LHCN-M2 (cell line): ENCODE measurements at places on chromosomes 6 and 20. TPM values are rescaled to one million over a fixed set of nuclear protein-coding genes. Genes with fewer than 3 reads are reported as not detected.
A peak's percentile ranks its signal among the peaks of the same experiment; 100 is the strongest.

CALHM5 gene
- 5.1 and 6.3 TPM in 2 replicates for total RNA-seq

TULP1 gene
- total RNA-seq, result not detected in 2 replicates

EEF1A2 gene
- 0.32 and 0.46 TPM in 2 replicates for total RNA-seq

C4B gene
- total RNA-seq, result 1.8 and 3.5 TPM in 2 replicates

JPH2 gene
- 24.4 and 31.8 TPM in 2 replicates for total RNA-seq

ZNF831 gene
- not detected in 2 replicates for total RNA-seq

STXBP5 gene
- 28.0 and 34.8 TPM in 2 replicates for total RNA-seq

TRIM31 gene
- total RNA-seq, result not detected in 2 replicates

DNA sequence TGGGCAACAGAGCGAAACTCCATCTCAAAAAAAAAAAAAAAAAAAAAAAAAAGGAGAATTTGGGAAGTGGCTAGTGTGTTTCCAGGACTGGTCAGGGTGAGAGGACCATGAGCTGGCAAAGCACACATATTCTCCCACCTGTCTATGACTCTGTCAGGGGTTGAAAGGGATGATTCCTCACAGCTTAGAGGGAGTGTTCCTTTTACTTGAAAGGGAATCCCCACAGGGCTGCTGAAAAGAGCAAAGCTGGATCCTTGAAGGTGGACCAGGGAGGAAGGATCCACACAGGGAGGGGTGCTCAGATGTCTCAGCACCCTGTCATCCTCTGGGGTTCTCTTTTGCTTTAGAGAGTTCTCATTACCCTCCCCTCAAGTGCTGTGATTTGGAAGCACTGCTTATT is 13.2 kb downstream of the MRAP2 start:
- DNase-seq, result no peak

GRCh38 chr6:87518453-87518852 is 45.7 kb downstream of the SLC35A1 start:
- no peak for DNase-seq

DNA sequence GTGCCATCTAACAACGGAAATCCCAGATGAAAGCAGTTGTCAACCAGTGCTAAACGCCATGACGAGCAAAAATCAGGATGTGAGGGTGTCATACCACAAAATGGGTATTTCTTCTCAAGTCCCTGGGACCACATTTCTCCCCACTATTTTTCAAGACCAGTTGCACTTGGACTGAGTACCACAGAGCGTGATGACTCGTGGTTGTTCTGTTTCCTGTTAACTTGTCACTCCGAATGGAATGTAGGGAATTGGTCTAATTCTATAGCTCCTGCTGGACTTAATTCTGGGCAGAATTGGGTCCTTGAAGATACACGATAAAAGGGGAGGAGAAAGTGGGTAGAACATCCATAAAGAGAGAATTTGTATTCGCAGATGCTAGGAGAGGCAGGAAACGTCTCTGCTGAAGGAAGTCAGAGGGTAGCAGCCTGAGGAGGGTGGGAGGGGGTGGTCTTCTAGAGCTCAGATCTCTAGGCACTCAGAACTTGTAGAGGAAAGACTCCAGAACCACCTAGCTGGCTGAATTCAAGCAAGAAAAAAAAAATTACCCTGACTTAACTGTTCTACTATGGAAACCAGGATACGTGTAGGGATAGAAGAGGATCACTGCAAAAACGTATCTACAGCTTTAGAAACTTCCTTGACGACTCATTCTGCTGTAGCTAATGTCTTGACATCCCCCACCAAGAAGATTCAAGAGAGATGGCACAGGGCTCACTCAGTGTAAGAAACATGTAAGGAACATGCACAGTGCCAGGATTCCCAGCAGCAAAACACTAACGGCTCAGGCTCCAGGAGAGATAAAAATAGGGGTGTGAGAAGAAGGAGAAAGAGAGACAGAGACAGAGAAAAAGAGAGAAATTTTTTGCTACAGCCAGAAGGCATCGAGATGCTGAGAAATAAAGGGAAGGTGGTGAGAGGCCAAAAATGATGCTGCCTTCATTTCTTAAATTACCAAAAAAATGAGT is 494.7 kb downstream of the CD83 start:
- DNase-seq, result peak; percentile 54

GRCh38 chr20:20342066-20342465 is 25.8 kb upstream of the INSM1 start:
- DNase-seq, result no peak

- no peak for DNase-seq
Measured at GRCh38 chr20:4947817-4948559, 53.3 kb downstream of the SLC23A2 start.

- no peak for DNase-seq
Measured at GRCh38 chr6:85961125-85961524, 318.4 kb upstream of the SYNCRIP start.

GRCh38 chr6:139373154-139373927 is 1.1 kb downstream of the CITED2 start:
- DNase-seq, result peak; percentile 61

- no peak for DNase-seq
Measured at GRCh38 chr20:47389867-47390347, 33.4 kb upstream of the ZMYND8 start.

DNA sequence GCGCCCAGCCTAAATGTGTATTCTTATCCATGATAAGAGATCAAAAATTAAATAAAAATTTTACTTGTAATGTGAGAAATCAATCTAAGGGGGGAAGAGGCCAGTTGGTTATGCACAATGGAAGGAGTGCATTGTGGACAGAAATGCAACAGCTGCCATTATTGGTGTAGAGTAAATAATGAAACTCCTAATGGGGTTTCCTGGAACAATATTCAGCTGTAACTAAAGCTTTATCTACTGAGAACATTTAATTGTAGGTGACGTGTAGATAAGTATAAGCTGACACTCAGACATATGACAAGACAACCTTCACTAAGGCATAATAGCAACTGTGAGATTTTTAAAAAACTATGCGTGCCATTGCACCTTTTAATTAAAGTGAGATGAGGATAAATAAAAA is 71.4 kb downstream of the CEP57L1 start:
- DNase-seq, result no peak

DNA sequence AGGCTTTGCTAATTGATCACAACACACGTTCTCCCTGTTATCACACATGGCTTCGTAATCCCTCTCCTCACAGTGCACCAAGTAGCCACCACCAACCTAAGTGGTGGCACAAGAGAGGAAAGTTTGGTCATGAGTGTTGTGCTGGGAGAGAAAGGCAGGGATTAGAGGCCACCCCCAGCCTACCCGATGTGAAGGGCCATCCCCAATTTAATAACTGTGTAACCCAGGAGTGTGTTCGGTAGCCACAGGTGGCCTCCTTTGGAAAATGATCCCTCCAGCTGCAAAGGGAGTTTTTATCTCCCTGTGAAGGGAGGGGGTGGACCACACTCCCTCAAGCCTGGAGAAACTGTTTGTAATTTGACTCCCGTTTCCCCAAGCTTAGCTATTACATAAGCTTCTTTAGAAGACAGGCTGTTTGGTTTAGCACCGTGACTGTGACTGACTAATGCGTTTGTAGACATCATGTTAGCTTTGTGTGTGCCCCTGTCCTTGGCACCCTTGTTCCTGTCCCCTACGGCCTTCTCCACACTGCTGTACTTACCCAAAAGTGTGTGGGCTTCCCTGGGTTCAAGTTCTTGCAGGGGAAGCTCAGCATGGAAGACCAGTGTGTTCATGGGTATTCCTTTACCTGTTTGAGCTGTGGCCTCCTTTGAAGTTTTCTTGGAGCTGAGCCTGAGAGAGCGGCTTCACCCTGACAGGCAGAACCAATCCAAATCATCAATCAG is 20.6 kb downstream of the PPP1R16B start:
- peak; percentile 39 for DNase-seq

DNA sequence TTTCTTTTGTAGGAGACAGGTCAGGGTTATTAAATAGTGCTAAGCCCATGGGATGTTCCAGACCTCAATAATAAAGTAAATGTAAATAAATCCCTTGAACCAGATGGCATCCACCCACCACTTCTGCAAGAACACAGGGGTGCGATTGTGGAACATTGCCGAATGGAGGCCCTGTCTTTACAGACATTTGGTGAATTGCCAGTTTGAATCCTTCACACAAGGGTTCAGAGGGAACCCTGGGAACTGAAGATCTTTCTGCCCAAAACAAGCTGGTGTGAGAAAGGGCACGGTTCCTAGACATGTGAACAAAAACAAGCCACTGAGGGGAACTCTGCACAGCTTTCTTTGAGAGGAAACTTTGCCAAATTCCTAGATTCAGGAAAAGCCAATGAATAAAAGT is 30.2 kb upstream of the RNF8 start:
- peak; percentile 17 for DNase-seq

DNA sequence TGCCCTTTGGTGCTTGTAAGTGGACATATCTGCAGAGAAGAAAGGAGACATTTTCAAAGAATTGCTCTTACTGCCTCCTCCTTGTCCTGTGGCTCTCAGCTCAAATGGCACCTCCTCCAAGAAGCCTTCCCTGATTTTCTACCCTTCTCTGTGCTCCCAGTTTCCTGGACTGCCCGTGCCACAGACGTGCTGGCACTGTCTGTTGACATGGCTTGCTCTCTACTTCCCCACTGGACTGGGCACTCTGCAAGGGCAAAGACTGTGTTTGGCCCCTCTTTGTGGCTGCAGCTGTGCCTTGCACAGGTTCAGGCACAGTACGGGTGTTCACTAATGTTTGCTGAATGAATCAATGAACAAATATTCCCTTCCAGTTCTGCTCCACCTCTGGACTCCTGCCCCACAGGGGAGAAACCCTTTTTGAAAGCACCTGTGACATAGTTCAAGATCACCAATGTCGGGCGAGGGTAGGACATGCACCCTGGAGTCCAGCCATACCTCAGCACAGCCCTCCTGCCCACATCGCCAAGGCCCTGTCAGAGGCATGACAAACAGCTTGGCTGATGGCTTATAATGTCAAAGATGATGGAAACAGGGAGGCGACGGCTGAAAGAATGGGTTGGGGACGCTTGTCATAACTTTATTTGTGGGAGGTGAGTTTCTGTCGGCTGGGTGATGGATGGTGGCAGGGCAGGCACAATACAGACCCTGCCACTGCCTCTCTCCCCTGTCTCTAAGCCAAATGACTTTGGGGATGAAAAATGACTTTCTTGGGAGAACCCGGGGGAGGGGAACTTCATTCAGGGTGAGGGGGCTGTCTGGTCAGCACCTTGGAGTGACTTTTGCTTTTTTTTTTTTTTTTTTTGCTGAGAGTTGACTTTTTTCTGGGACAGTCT is 15.6 kb upstream of the CTNNBL1 start:
- DNase-seq, result no peak

DNA sequence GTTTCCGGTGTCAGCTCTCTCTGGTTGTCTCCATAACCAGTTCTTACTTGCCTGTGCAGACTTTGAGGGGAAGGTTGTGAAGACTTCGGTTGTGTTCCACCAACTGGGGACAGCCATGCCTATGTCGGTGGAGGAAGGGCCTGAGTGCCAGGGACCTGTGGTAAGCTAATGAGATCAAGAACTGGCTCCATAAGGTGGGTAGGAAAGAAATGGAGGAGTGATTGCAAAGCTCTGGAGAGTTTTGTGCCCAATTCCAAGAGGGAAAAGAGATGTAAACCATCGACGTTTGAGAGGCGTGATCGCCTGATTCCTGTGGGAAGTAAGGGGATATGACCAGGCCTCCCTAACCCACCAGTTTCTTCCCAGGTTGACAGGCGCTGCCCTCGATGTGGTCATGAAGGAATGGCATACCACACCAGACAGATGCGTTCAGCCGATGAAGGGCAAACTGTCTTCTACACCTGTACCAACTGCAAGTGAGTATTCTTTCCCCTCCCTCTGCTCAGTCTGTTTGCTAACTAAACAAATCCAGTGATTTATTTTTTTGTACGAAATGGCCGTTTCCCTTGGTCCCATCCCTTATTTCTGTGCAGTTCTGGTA is 893 bp downstream of the POLR1H start:
- DNase-seq, result peak; percentile 50

DNA sequence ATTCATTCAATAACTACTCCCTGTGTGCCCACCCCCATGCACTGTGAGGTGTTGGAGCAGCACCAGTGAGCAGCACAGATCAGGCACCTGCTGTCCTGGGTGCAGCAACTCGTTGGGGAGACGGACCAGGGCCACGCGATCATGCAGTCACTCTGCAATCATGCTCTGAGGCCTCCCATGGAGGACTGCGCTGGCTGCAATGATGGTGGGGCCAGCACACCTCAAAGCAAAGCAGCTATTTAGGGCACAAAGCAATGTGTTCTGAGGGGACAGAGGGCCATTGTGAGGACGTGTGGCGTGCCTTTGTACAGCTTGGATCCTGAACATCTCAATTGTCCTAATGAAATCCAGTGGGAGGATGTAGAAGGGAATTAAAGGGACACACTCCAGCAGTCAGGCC is 41.0 kb upstream of the MPC1 start:
- no peak for DNase-seq

DNA sequence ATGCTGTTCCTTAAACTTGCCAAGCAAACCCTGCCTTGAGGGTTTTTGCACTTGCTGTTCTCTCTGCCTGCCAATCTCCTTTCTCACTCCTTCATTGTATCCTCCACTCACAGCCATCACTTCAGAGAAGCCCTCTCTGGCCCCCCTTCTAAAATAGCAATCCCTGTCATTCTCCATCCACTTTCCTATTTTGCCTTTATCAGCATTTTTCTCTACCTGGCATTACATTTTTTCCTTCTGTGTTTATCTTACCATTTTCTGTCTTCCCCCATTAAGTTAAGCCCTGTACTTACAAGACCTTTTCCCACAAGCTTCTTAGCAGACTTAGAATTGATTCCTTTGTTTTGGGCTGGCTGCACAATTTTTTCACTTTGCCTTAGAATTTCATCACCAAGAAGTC is 26.6 kb upstream of the TNFRSF21 start:
- no peak for DNase-seq

- DNase-seq, result peak; percentile 98
Measured at GRCh38 chr6:148509800-148510581, 167.4 kb downstream of the SASH1 start.

GRCh38 chr20:48635791-48636267 is 192.0 kb downstream of the PREX1 start:
- DNase-seq, result peak; percentile 45

- no peak for DNase-seq
Measured at GRCh38 chr20:59007665-59008511, 834 bp upstream of the CTSZ start.

- no peak for DNase-seq
Measured at GRCh38 chr6:82597201-82597600, 233.6 kb downstream of the TPBG start.

DNA sequence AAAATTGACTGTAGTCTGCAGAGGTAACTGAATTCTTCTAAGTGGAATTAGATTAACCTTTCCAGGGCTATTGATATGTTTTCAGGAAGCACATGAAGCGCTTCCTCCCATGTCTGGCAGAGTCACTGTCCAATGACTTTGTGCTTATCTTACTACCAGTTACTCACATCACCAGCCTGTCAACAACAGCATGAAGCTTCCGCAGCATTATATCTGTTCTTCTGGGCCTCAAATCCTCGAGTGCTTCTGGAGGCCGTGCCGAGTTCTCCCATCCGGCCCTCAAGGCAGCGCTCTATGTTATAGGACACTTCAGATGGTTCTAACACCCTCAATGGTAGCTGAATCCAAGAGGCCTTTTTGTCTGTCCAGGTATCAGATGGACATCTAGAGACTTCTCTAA is 33.2 kb downstream of the PSMG4 start:
- DNase-seq, result no peak

DNA sequence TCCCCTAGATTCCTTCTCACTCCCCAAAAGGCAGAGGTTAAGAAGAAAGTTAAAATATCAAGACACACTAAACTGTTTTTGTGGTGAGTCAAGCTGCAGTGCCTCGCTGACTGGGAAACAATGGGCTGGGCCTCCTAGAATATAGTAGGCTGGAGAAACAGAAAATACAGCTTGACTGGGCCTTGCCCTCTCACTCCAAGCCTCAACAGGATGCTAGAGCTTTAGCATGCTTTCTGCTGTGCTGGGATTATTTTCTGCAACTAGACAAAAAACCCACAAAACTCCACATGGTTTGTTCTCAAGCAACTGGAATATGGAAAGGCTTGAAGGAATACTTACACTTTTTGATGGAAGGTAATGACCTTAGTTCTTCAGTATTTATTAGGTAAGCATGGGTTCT is 27.9 kb downstream of the FOXO3 start:
- DNase-seq, result peak; percentile 85
